ENCODE measurements at places on chromosomes 11 and 22. TPM values are rescaled to one million over a fixed set of nuclear protein-coding genes. Genes with fewer than 3 reads are reported as not detected.

DNA sequence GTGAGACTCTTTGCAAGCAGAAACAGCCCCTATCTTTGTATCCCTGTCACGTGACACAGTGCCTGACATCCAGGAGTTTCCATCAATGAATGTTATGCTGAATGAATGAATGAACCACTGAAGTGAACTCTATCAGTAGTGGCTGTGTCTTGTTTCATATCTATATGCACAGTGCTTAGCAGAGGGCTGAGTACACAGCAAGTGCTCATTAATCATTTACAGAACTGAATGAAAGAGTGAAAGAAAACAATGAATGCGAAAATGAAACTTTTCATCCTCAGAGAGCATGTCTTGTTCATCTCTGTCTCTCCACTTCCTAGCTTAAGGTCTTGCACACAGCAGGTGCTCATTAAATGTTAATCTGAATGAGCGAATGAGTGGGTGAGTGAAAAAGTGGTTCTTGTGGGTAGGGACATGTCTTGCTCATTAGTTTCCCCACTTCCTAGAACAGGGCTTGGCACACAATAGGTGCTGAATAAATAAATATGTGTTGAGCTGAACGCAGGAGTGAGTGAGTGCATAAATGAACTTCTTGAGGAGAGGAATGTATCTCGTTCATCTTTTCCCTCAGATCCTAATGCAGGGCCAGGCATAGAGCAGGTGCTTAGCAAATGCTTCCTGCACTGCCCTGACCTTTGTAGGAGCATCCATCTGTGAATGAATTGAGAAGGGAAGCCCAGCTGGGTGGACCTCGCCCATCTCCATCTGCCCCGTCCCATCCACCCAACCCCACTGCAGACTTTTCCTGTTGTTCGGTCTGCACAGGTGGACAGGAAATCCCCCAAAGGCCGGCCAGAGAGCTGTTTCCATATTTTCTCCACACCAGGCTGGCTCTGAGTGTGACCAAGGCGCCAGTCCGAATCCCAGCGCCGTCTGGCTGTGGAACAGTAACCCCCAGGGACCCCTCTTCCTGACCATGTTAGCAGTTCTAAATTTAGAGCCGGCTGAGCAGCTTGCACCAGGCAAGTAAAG lies 113.4 kb upstream of the CRYBB3 start:
- no peaks in the 10 kb centered on the region for H3K4me1 ChIP-seq
- H3K36me3 ChIP-seq: no peaks in the 10 kb centered on the region
- H3K4me3 ChIP-seq: no peak overlapping the region

- no peak overlapping the region for H3K27ac ChIP-seq
- no peak for DNase-seq
- H3K27me3 ChIP-seq: no peaks in the 10 kb centered on the region
- H3K4me1 ChIP-seq: no peaks in the 10 kb centered on the region
- H3K4me3 ChIP-seq: no peak overlapping the region
These were observed 44.3 kb downstream of the BLID start for GRCh38 chr11:122071709-122072202.

DNA sequence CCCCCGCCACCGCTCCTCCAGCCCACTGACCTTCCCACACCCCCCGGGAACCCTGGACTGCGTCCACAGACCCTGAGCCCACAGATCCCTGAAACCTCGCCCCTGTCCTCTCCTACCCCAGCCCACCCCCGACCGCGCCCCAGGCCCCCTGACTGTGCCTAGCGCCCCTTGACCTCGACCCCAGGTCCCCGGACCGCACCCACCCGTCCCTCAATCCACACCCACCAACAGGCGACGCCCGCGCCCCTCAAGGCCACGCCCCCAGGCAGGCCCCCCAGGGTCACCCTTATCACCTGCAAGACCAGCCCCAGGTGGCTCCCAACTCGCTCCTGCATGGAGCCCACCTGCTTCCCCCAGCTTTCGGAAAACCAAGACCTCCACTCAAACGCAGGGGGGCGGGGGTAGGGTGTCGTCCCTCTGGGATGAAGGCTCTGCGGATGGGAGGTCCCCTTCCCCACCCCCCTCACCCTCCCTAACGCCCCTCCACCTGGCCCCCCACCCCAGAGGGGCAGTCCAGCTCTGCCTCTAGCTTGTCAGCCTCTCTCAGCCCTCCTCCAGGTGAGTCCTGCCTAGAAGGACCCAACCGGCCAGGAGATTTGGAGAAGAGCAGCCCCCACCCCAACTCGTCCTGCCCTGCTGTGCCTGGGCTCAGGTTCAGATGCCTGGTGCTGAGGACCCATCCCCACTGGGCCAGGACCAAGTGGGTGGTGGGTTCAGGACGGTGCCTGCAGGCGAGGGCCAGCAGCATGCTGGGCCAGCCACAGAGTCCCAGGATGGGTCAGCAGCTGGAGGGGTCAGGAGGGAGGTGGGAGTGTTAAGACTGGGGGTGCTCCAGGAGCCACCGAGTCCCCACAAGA lies 3.1 kb upstream of the IL17REL start:
- peaks cover 8% of the 10 kb centered on the region for H3K4me1 ChIP-seq

DNA sequence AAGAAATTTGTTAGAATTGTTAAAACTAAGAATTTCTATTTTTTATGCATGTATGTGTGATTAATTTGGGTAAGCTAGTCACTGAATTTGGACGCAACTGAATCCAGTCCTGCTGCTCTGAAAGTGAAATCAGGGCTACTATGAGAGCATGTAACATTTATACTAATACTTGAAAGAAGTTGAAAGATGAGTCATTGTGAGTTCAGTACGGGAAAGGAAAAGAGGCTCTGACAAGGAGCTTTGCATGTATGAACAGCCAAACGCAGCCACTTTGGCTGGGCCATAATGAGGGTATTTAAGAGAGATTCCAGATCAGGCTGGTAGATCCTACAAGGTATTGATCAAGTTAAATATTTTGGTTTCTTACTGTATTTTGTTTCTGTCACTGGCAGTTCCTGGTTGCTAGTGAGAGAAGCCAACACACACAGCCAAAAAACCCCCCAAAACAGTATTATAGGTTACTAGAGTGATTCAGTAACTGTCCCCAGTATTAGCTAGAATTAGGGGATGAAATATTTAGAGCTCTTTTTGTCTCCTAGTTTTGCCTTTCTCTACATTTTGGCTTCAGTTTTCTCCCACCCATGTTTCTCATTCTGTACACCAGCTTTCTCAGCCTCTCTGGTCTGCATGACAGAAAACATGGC lies 14.1 kb downstream of the AASDHPPT start:
- H3K4me3 ChIP-seq: no peak overlapping the region
- no peak for DNase-seq
- peaks cover 27% of the 10 kb centered on the region for H3K36me3 ChIP-seq
- H3K27ac ChIP-seq: no peak overlapping the region

GRCh38 chr22:44667276-44667675 lies 34.7 kb upstream of the PRR5 start:
- H3K36me3 ChIP-seq: no peaks in the 10 kb centered on the region
- no peak overlapping the region for H3K27ac ChIP-seq
- DNase-seq: no peak

- no peaks in the 10 kb centered on the region for H3K4me1 ChIP-seq
- no peak overlapping the region for H3K27ac ChIP-seq
- no peaks in the 10 kb centered on the region for H3K36me3 ChIP-seq
- DNase-seq: no peak
These were observed 191.8 kb upstream of the NTM start for GRCh38 chr11:131178596-131178995.

The SLC25A17 gene
- 16.6 TPM for total RNA-seq

The YPEL4 gene
- total RNA-seq: 0.32 TPM

Measured in HCT116 (cell line).